Activated naive CD4-positive, alpha-beta T cell treated with anti-CD3 and anti-CD28 coated beads for 36 hours (primary cell): ENCODE measurements at places on chromosomes 4 and X. TPM values are rescaled to one million over a fixed set of nuclear protein-coding genes. Genes with fewer than 3 reads are reported as not detected.

DNA sequence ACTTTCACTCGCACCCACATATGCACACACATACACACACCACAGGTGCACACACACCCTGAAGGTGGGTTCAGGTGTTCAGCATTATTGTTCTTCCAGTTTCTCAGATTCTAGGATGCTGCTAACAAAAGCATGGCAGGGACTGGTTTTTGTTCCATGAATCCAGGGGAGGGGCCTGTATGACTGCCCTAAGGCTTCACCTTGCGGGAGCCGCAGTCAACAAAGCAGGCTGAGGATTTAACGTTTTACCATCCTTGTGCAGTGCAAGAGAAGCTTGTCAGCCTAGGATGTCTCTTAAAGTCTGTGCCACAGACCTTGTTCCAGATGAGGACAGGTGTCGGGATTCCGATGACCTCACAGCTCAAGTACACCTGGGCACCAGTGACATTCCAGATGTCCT is 61.8 kb downstream of the POLR2B start:
- DNase-seq: no peak

- DNase-seq: no peak
These were observed 52.9 kb upstream of the VEGFC start for GRCh38 chr4:176845636-176846035.

- no peak for DNase-seq
These were observed 105.6 kb downstream of the LNX1 start for GRCh38 chr4:53485658-53486040.

DNA sequence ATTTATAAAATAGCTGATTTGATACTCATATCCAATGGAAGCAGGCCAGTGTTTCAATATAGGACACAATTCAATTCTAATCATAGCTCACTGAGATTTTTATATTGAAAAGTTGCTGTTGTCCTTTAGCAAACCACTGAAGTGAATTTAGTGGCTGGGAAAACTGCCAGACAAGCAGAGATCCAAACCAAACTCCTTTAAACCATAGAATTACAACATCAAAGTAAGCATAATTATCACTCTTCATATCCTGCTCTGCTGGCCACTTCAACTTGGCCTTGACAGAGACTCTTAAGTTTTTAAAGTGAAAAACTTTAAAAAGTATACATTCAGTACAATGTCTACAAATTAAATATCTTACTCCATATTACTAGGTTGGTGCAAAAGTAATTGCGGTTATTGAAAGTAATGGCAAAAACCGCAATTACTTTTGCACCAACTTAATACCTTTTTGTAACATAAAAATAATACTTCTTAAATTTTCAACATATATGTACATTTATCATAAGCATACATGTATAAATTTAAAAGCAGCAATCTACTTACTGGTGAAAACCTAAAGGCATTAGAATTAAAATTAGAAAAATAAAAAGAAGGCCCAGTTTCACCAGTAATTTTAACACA is 433.0 kb downstream of the PCDH10 start:
- DNase-seq: no peak

- DNase-seq: no peak
These were observed 9.0 kb downstream of the TCEAL1 start for GRCh38 chrX:103637604-103638338.

- DNase-seq: no peak
These were observed 24.0 kb upstream of the GBA3 start for GRCh38 chr4:22668702-22669101.

DNA sequence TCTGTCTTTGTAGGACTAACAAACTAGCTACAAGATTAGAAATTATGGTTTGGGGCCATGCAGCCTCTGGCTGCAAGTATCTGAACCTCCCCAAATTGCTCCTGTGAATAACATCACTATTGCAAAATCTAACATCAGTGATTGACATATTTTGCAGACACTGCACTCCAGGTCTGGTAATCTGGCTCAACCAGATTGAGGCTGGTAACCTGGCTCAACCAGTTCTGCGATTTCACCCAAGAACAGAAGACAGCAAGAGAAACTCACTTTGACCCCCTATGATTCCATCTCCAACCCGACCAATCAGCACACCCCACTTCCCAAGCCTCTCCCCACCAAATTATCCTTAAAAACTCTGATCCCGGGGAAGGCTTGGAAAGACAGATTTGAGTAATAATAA is 20.9 kb downstream of the SPIN3 start:
- DNase-seq: no peak

DNA sequence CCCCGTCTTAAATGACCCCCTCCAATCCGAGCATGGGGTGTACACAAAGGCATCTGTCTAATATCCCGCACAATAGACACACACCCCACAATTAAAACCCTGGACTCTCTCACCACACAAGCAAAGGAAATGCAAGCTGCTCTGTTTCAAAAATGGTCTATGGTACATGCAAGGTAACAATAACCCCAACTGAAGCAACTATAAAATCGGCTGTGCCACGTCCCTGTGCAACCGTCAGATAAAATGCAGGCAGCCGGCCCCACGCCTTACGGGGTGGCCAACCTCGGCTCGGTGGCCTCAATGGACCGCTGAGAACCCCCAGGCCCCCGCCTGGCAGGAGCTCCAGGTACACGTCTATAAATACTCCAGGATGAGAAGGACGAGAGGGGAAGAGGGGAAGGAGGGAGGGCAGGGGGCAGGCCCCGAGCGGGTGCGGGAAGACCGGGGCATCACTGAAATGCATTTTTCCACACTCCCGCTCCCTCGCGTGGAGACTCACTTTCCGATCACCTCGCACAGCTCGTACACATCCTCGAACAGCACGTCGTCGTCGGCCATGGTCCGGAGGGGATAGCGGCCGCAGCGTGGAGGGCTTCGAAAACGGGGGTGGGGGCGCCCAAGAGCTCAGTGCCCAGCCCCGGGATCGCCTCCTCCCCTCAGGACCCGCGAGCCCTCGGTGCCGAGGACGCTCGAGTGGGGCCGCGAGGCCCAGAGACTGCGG is 763 bp downstream of the CASK start:
- DNase-seq: peak; percentile 23

DNA sequence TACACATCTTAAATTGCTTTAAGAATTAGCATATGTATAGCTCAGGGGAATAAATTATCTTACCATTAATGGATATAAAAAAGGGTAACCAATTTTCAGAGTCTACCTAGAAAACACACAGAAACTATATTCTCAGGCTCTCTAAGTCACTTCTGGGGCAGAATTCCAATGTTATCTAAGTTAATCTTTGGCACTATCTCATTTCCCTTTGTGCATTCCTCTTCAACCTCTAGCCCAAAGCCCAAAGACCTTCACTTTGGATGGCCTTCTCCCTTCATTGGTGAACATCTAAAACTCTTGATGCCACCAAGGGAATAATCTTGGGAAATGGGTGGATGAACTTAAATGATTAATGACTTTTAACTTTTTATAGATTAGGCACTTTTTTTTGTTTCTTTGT is 108.3 kb downstream of the APBB2 start:
- no peak for DNase-seq

Gene LPAR4
- not detected for total RNA-seq

Gene TKTL1
- total RNA-seq: not detected

DNA sequence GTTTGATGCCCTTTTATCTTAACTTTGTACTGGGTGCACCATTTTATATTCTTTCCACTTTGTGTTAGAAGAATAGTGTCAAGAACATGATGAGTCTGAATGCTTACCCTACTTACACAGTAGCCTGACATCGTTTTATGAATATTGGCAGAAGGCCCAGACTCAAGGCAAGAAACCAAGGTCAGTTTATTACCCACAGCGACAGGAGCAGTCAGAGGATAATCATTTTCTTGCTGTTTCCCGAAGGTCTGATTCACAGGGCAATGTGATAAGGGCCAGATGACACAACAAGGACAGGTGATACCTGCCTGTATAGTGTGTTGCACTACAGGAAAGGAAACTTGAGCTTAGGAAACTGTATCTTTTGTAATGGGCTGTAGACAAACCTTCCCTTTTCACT is 417.4 kb downstream of the SPOCK3 start:
- DNase-seq: no peak
